Activated T-cell treated with anti-CD3 and anti-CD28 coated beads for 1 hour (primary cell): ENCODE measurements at places on chromosomes 3 and 15.

DNA sequence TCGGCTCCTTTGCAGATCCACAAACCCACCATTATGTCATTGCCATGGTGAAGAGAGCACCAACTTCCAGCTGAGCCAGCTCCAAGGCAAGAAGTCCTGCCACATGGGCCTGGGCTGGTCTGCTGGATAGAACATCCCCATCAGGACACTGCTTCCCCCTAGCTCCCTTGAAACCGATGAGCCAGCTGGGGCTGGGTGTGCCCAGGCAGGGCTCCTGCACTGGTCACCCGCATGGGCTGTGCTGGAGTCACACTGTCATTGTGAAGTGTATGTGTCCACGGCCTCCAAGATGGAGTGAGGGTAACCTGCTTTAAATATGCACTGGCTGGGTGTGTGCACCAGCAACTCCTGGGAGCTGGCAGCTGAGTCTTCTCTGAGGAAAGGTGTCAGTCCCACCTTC is 31.0 kb upstream of the TOPBP1 start:
- DNase-seq = no peak

DNA sequence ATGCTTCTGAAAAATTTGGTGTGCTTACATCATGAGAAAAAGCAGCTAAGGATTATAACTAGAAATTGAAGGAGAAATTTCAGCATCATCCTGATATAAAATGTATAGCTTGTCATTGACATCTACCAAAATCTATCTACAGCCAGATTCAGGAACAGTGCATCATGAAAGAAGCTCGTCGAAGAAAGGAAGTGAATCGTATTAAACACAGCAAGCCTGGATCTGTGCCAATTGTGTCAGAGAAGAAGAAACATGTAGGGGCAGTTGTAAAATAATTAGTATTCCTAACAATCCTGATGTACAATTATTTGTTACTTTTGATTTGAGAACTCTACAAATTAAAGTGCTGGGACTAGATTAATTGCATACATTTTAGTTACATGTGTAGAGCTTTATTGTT is 37.2 kb downstream of the AP4E1 start:
- DNase-seq = no peak

GRCh38 chr15:21271566-21271965 is 168.7 kb downstream of the POTEB3 start:
- no peak for DNase-seq

GRCh38 chr15:75192307-75192706 is 9.4 kb upstream of the C15orf39 start:
- no peak for DNase-seq

DNA sequence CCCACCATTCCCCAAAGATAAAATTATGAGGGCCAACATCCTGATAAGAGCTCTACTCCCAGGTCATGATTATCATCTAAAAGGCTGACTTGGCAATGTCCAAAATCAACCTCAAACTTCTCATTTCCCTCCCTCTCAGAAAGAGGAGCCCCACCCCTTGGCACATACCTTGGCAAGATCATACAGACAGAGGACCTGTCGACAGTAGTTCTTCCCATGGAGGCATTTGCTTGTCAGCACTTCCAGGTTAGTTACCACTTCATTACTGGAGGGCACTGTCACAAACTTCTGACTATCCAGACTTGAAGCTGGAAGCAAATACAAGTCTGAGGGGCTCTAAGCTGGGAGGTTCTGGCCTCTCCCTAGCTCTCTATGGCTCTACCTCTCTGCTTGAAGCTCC is 37.8 kb downstream of the EIF3J start:
- DNase-seq = no peak
